Activated T-helper 2 cell treated with anti-CD3 and anti-CD28 coated beads, Interferon-gamma antibody, Interleukin-2, Interleukin-4, amounts not matched to agents 10 μg/mL and 5 μg/mL and 100 μg/mL, durations not matched to agents 14 hours and 24 hours and 36 hours (primary cell): ENCODE measurements at places on chromosomes 4 and X. TPM values are rescaled to one million over a fixed set of nuclear protein-coding genes. Genes with fewer than 3 reads are reported as not detected.

DNA sequence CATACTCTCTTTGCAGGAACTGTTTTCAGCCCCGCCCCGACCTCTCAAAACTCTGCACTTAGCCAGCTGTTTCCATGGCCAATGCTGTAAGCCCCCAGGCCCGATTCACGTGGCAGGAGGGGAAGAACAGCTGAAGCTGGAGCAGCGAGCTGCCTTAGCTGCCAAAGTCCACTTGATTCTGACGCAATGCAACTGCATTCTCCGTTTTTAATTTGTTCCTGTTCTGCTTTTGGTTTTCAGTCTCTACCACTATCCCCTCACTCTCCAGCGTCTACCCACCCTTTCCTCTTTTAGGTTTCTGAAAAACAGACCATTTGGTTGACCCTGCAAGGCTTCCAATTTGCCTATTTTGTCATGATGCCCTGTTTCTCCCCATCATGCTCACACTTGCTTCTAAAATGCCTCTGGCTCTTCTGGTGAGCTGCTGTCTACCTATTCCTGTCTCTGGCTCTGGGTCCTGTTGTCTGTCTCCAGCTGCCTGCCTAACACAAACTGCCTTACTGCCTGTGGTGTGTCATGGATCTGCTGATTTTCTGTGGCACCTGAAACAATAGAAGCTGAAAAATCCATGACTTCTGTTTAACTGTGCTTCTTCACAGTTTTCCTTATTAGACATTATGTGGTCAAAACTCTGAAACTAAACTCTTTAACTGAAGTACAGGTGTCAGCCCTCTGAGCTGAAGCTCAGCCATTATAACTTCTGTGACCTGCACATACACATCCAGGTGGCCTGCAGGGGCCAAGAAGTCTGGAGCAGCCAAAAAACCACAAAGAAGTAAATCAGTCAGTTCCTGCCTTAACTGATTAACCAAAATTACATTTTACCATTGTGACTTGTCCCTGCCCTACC, 160.5 kb upstream of the AGTR2 start:
- no peaks in the 10 kb centered on the region for H3K36me3 ChIP-seq
- H3K27ac ChIP-seq: no peak overlapping the region
- H3K4me3 ChIP-seq: no peak overlapping the region
- no peaks in the 10 kb centered on the region for H3K4me1 ChIP-seq
- H3K27me3 ChIP-seq: no peaks in the 10 kb centered on the region

DNA sequence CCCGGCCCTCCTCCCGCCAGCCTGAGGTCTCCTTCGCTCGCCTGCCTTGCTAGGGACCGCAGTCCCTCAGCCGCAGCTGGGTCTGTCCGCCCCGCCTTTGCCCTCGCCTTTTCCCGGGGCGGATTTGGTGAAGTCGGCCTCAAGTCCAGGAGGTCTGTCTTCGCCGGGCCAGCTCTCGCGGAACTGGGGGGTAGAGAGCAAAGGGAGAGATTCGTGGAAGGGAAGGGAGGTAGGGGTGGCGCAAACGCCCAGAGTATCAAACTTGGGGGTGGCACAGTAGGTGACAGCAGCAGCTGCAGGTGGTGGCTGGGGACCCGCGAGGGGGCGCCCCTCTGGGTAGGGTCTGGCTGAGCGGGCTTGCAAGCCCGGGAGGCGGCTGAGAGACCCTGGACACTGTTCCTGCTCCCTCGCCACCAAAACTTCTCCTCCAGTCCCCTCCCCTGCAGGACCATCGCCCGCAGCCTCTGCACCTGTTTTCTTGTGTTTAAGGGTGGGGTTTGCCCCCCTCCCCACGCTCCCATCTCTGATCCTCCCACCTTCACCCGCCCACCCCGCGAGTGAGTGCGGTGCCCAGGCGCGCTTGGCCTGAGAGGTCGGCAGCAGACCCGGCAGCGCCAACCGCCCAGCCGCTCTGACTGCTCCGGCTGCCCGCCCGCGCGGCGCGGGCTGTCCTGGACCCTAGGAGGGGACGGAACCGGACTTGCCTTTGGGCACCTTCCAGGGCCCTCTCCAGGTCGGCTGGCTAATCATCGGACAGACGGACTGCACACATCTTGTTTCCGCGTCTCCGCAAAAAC, at the start of gene NPY2R:
TSS of gene NPY2R (plus strand) at position 379 of the 797 bp plus-strand sequence. CDS start 5,304 bp downstream, outside the sequence.
- no peak for DNase-seq
- H3K27ac ChIP-seq: no peak within 1 kb of the TSS
- H3K27me3 ChIP-seq: peaks cover 40% of the 10 kb centered on the region
- H3K4me1 ChIP-seq: no peaks in the 10 kb centered on the region
- no peak within 1 kb of the TSS for H3K4me3 ChIP-seq

- H3K4me3 ChIP-seq: no peak overlapping the region
- H3K36me3 ChIP-seq: no peaks in the 10 kb centered on the region
- no peaks in the 10 kb centered on the region for H3K27me3 ChIP-seq
- H3K4me1 ChIP-seq: no peaks in the 10 kb centered on the region
- DNase-seq: no peak
- H3K27ac ChIP-seq: no peak overlapping the region
These were observed 4.6 kb upstream of the CLDN24 start for GRCh38 chr4:183326853-183327252.

GRCh38 chrX:3576886-3577501, 136.5 kb downstream of the PRKX start:
- no peaks in the 10 kb centered on the region for H3K27me3 ChIP-seq
- H3K4me3 ChIP-seq: no peak overlapping the region
- H3K4me1 ChIP-seq: no peaks in the 10 kb centered on the region
- no peak overlapping the region for H3K27ac ChIP-seq
- no peak for DNase-seq

PPP1R2C gene
- not detected in 2 replicates for total RNA-seq

GRCh38 chr4:107196312-107196711, 160.2 kb upstream of the DKK2 start:
- DNase-seq: no peak
- no peaks in the 10 kb centered on the region for H3K4me1 ChIP-seq
- no peaks in the 10 kb centered on the region for H3K36me3 ChIP-seq
- H3K27me3 ChIP-seq: no peaks in the 10 kb centered on the region
- H3K4me3 ChIP-seq: no peak overlapping the region
